ENCODE measurements at places on chromosomes 7 and 10.

- no peak for DNase-seq
Observed at GRCh38 chr10:71504168-71504567, 107.4 kb downstream of the CDH23 start.

GRCh38 chr7:23000597-23001360 is 13.2 kb downstream of the HYCC1 start:
- DNase-seq: no peak

- no peak for DNase-seq
Observed at GRCh38 chr7:77310982-77311381, 105.2 kb downstream of the GSAP start.

- DNase-seq: no peak
Observed at GRCh38 chr10:109740436-109740835, 182.9 kb downstream of the XPNPEP1 start.

DNA sequence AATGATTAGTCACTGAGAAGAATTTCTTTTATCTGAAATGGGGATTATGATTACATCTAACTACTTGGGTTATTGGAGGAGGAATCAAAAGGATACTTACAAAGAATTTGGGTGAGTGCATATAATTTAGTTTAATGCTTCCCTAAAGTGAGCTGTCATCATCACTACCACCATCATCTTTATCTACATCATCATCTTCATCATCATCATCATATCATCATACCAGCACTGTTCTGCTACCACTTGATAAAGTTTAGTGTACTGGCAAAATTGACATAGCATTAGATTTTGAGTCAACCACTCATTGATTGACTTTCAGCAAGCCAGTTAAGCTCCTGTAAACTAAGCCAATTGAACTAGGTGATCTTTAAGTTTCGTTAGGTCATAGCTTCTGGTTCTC is 245.6 kb upstream of the DKK1 start:
- no peak for DNase-seq

All from GM13977 (cell line).